Mesendoderm (in vitro differentiated cells): ENCODE measurements at places on chromosomes 4 and X.

DNA sequence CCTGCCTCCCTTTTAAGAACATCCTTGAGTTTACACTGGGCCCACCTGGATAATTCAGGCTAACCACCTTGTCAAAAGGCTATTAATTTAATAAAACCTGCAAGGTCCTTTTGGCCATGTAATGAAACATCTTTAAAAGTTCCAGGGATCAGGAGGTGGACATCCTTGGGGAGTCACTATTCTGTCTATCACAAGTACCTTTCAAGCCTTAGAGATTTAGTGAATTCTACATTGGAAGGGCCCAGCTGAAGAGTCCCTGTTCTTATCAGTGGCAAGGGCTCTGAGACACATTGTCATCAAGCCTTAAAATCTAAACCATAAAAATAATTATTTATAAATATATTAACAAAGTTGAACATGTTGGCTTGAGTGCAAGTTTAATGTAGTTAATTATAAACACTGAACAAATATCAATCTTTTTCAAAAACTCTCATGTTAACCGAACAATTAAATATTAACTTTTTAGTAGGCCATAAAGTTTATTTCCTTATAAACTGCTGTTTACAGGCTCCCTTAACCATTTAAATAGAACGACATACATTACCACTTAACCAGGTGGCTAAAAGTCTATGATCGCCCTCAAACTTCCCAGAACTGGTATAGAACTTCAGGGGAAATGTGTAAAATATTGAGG, 104.4 kb upstream of the CBR4 start:
- DNase-seq, result no peak

DNA sequence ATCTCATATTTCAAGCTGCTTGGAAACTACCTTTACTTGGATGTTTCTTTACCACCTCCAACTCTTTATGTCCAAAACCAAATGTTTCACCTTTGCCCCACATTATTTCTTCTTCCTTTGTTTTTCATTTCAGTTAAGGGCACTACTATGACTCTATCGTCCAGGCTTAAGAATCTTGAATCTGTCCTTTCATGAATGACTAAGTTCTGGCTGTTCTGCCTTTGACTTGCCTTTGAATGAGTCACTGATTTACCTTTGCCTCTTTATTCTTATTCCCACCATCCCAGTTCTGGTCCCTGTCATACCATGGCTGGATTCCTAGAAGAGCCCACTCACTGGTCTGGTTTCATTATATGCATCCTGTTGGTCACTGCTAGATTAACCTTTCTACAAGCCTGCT, 30.6 kb upstream of the PLAC1 start:
- no peak for DNase-seq

- no peak for DNase-seq
These were observed 127.9 kb downstream of the KLHL8 start for GRCh38 chr4:87092389-87093141.

- peak; percentile 23 for DNase-seq
These were observed 7.7 kb downstream of the HPGDS start for GRCh38 chr4:94334962-94335361.

- DNase-seq, result no peak
These were observed 348.3 kb downstream of the PCDH7 start for GRCh38 chr4:31068257-31069075.

GRCh38 chrX:397575-397974, 10.9 kb upstream of the PPP2R3B start:
- DNase-seq, result peak; percentile 81

- no peak for DNase-seq
These were observed 88.3 kb downstream of the GK start for GRCh38 chrX:30741545-30741944.
